ENCODE measurements at places on chromosomes 13 and 19.

DNA sequence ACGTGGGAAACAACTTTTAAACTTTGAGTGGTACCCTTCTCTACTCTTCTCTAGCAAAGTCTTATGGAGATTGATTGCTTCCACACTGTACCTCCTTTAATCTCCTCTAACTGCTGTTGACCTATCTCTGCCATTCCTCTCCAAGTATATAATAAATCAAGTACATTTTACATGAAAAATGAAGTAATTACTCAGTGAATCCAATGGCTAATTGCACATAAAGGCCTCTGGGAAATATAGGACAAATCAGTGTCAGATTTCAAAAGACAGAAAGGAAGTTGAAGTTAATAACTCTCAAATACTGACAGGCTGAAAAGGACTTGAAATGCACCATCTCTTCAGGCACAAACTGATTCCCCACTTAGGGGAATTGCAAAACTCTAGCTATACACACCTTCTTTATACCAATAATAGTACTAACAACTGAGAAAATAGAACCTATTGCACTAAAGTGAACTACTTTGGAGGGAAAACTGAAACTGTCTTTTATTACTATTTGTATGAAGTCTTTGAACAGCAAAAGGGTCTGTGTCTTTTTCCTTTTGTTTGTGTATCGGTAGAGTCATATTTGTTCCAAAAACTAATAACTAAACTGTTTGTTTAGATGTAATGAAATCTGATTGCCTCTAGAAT is 701.1 kb downstream of the PCDH9 start:
- no peak for DNase-seq

- no peak for DNase-seq
Measured at GRCh38 chr19:30228835-30229524, 143.2 kb upstream of the ZNF536 start.

GRCh38 chr19:55220525-55220924 is 8.0 kb downstream of the TMEM86B start:
- DNase-seq = no peak

DNA sequence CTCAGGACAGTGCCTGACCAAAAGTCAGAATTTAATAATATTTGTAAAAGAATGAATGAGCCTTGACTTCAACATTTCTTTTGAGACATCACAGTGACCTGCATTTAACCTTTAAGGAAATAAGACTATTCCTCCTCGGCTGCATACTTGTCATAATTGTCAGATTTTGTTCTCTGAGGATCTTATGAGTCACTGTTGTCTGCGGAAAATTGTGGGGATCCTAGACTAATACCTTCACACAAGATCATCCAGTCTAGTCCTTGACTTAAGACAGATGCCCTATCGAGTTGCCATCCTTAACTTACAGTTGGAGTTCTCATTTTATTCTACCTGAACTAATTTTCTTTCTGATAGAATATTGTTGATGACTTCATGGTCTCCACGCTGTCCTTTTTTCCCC is 198.4 kb downstream of the DLEU7 start:
- no peak for DNase-seq

- DNase-seq = peak; percentile 32
Measured at GRCh38 chr19:48249502-48250014, 6.2 kb downstream of the CARD8 start.

- no peak for DNase-seq
Measured at GRCh38 chr13:113367771-113368170, 3.8 kb upstream of the GRTP1 start.

GRCh38 chr13:99357131-99357596 is 50.0 kb upstream of the GPR183 start:
- no peak for DNase-seq

DNA sequence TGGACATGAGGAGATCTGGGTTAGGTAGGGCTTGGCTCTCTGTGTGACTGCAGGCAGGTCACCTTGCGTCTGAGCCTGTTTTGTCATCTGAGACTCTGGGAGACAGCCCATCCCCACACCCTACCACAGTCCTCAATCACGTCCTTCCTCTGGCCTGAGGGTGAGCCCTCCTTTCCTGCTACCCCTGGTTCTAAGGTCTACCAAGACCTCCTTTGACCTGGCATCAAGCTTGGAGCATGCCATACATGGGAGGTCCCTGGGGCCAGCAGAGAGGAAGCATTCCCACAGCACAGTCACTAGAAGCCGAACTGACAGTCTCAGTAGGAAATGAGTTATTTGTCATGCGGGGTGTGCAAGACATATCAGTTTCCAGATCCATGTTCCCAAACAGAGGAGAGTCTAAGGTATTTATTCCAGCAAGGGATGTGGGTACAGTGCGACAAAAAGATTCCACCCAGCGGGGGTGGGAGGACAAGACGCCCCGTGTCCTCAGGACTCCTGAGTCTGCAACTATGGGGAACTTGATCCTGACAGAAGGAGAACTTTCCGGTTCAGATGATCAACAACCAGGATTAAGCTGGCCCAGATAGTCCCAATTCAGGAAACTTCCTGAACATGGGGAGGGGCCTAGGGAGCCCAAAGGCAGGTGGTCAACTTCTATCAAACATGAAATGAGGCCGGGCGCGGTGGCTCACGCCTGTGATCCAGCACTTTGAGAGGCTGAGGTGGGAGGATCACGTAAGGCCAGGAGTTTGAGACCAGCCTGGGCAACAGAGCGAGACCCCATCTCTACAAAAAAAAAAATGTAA is 9.5 kb downstream of the ARRDC2 start:
- no peak for DNase-seq

- DNase-seq = no peak
Measured at GRCh38 chr19:7512400-7512851, 3.5 kb upstream of the ZNF358 start.

DNA sequence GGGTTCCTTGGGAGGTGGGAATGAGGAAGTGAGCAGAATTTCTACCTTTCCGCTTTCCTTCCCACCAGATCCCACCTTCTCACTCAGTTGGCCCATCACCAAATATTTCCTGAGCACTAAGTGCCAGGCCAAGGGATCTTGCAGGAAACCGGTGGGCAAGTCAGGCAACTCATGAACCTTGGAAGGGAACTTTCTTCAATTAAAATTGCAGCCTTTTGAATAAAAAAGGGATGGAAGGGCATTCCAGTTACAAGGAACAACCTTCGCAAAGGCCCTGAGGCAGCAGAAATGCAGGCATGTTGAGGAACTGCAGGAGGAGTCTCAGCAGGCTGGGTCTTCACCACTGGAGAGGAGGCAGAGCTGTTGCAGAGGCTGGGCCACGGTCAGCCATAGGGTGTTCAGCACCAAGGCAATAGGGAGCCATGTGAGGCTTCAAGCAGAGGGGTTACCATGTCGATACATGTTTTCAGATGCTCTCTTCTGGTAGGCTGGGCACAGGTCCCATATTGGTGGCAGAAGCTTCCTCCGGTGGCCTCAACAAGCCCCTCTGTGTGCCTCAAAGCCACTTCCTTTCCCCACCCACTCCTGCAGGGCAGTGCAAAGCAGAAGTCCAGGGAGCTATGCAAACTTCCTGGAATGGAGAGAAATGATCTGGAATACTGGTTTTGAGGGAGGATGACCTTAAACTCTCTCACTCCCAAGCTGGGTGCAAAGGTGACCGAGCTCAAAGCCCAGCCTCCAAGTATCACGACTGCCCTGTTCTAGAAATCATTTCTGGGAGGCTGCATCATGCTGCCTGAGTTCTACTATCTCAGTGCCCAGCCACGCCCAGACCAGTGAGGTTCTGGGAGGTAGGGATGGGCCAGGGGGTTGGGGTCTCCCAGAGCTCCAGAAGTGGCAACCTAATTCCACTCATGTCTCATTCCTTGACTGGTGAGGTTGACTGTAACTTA is at the start of gene FUT6:
TSS of gene FUT6 (minus strand) at position 638 of the 953 bp plus-strand sequence. CDS start 7,135 bp downstream, outside the sequence.
- DNase-seq = no peak

- peak; percentile 70 for DNase-seq
Measured at GRCh38 chr19:982567-983170, 1.5 kb upstream of the WDR18 start.

DNA sequence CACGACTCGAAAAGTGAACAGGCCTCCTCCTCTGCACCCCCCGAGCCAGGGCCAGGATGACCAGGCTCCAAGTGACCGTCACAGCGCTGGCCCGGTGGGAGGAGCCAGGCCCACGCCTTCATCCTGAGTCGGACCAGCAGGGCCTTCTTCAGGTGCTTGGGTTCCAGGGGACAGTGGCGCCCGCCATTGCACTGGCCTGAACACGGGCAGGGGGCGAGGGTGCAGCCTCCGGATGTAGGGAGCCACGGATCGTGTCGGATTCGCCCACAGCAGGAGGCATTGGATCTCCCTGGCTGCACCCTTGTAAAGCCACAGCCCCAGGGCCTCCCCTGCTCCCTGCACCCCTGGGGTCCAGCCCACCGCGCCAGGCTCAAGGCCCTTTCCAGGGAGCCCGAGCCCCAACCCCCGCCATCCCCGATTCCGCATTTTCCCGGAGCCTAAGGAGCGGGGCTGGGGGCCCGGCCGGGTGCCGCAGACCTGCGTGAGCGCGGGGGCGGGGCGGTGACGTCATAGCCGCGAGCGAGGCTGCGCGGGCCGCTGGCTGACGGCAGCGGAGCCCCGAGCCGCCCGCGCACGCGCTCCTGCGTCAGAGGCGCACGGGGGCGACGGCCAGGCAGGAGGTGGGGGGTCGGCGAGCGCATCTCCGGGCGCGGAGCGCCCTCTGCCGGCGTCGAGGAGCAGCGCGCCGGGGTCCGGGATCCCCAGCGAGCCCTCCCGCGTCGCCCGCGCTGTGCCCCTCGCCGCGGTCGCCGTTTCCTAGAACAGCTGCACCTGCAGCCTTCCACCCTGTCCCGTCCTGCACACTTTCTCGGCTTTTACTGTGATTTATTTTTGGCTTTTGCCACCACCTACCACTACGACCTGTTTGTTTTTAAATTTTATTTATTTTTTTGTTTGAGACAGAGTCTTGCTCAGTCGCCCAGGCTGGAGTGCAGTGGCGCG is 1.5 kb upstream of the ATP5F1D start:
- peak; percentile 91 for DNase-seq

- DNase-seq = no peak
Measured at GRCh38 chr13:41639955-41640780, 182.8 kb downstream of the RGCC start.

Data from stimulated activated CD8-positive, alpha-beta memory T cell treated with anti-CD3 and anti-CD28 coated beads, Interleukin-15, amount 100 ng/mL, for 24 hours (primary cell).